ENCODE measurements at places on chromosomes 2 and 18.

DNA sequence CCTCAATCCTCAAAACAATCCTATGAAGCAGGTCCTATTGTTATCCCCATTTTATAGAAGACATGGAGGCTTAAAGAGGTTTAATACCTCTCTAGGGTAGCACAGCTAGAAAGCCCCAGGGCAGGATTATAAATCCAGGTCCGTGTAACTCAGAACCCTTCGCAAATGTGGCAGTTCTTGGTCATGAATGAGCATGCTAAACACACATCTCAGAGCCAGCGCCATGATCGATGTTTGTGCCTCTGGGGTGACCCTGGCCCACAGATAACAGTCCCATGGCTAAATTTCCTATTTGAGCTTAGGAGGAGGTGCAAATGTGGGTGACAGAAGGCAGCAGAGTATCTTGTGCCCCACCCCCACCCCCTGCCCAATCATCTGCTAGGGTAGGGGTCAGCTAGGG is 17.5 kb downstream of the DNMT3A start:
- ATAC-seq = no peak

GRCh38 chr2:100924520-100925451 is 77.3 kb upstream of the RPL31 start:
- peak; percentile 48 for ATAC-seq

GRCh38 chr18:51398104-51398503 is 200.6 kb upstream of the MEX3C start:
- ATAC-seq = no peak

DNA sequence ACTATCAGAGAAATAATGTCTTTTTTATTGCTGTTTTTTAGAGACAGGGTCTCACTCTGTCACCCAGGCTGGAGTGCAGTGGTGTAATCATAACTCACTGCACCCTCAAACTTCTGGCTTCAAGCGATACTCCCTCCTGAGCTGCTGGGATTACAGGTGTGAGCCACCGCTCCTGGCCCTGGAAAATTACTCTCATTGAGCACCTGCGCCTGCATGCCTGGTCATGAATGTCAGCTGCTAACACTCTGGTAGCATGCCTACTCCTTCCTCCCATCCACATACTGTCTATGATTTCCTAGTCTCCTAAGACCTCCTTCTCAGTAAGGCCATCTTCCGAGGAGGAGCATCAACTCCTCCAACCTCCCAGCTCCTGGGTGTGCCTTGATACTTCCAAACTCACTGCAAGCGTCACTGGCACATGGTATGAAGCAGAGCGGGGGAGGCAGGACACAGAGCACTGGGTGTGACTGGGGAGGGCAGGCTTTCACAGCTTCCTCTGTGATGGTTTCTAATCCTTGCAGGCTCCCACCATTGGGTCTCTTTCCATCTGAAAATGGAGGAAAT is 1.6 kb upstream of the MAP2 start:
- ATAC-seq = peak; percentile 82

DNA sequence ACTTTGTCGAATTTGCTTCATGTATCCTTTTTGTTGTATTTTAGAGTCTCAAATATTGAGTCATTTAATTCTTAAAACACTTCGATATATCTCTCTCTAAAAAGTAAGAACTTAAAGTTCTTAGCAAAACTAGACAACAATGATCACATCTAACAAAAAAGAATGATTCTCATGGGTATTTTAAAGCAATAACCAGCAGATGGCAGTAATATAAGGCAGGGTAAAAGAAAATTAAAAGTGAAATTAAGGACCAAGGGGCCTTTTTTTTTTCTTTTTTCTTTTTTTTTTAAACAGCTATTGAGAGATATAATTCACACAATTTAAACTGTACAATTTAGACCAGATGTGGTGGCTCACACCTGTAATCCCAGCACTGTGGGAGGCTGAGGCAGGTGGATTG is 9.9 kb upstream of the AOX1 start:
- ATAC-seq = no peak

GRCh38 chr2:162579986-162580385 is 236.1 kb downstream of the GCA start:
- ATAC-seq = no peak

GRCh38 chr2:234451852-234452625 is 44.8 kb downstream of the ARL4C start:
- peak; percentile 18 for ATAC-seq

DNA sequence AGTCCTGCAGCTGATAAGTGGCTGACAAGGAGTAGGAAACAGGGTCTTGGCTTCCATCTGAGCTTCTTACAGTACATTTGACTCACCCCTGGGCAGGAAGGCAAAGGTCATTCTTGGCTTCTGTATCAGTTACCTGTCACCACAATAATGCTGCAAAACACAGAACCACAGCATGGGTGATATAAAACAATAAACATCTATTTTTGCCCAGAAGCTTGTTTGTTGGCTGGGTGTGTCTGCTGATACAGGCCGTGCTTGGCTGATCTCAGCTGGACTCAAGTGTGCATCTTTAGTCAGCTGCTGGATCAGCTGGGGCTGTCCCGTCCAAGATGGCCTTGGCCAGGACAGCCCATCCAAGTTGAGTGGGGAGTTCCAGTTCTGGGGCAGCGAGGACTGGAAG is 34.7 kb downstream of the ONECUT2 start:
- ATAC-seq = no peak

GRCh38 chr18:4308576-4308975 is 146.5 kb downstream of the DLGAP1 start:
- ATAC-seq = no peak

DNA sequence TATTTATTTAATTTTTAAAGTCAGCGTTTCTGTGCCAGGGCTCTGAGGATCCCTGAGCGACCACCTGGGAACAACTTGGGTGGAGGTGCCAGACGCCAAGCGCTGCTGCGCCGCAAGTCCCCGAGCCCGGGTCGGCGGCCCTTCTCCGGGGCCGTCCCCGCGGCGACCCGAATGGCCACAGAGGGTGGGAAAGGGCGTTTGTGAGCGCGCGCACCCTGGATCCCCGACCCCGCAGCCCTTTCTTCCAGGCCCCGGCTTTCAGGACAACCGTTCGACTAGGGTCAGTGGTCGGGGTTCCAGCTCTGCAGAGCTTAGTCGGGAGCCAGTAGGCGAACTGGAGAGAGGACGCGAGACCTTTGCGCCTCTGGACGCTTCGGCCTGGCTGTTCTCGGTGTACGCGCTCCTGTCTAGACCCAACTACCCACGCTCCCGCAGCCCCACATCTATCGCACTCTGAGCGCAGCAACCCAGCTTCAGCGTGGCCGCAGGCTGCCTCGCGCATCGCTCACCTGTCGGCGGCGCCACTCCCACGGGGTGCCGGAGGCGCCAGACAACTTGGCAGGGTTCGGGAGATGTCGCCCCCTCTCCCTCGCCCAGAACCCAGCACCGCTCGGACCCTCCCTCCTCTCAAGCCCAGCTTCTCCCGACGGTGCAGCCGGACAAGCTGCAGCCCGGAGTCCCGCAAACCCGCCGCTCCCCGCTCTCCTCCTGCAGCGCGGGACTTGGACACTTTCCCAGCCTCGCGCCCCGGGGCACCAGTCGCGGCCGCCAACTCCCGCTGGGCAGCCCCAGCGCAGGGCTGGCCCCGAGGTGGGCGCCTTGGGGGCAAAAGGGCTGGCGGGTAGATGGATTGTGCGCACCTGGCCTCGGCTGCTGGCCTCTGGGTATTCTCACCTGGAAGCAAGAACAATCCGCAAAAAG is 758 bp downstream of the LYPD1 start:
- peak; percentile 47 for ATAC-seq

DNA sequence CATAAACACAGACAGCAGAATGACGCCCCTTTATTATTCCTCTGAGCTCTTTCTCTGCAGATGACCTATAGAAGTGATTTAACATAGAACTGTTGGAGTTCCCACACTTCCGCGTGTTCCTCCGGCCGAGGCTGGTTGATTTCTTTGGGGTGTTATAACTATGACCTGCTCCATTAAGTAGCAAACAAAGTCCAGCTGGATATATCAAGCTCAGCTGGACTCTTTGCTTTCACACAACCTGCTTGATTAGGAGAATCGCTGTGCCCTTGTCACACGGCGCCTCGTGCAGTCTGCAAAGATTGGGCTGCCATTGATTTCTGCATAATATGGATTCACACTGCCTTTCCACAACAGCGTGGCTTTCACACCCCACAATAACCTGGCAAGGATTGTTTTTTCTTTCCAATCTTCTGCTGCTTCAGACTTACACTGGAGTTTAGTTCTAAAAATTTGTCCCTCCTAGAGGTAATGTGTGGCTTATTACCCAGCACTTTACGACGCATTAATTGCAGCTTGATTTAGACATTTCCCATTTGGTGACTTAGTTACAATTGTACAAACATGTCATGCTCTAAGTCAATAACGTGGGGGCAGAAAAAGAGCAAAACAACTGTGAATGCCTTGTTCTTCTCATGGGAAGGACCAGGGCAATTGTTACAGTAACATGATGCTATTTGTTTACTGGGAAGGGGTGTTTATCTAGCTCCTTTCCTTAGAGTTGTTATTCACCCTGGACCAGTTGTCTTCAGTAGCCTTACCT is 485.7 kb downstream of the TXNL1 start:
- ATAC-seq = no peak

- no peak for ATAC-seq
Measured at GRCh38 chr2:211957799-211958198, 580.8 kb downstream of the ERBB4 start.

DNA sequence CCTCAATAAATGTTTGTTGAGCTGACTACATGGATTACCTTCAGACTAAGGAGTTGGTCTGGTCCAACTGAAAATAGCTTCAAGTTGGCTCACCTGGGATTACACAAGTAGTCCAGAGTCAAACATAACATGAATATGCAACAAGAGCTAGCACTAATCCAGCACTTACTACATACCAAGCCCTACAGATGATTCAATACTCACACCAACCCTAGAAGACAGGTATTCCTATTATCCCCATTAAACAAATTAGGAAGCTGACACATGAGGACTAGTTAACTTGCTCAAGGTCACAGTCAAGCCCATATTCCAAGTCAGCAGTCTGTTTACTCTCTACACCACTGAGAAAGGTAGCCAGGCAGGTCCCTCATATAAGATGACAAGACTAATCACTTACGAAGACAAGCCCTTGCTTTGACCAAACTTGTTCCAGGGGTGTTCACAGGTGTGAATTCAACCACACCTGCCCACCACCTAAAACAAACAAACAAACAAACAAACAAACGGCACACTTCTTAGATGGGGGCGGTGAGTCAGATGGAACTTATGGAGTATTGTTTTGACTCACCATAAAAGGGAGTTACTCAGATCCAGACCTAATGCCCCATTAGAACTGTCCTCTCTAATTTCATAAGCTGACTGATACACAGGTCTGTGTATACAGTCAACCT is 29.1 kb downstream of the TMEM131 start:
- ATAC-seq = peak; percentile 95

GRCh38 chr2:89841476-89841840 is 1150.0 kb downstream of the RPIA start:
- ATAC-seq = no peak

DNA sequence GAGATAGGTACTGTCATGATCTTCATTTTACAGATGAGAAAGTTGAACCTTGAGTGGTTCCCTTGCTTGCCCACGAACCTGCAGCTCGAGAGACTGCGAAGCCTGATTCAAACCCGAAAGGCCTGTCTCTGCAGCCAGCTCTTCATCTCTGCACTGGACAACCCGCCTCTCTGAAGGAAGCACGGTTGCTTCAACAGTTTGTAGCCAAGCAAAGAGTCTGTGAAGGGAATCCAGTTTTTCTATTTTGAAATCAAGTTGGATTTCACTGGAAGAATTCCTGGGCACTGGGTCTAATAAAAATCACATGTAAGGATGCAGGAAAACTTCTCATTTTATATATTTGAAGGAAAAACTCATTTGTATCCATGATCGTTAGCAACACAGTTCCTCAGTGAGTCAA is 21.3 kb upstream of the ICOS start:
- ATAC-seq = no peak

- ATAC-seq = no peak
Measured at GRCh38 chr2:158841850-158842249, 46.7 kb downstream of the DAPL1 start.

DNA sequence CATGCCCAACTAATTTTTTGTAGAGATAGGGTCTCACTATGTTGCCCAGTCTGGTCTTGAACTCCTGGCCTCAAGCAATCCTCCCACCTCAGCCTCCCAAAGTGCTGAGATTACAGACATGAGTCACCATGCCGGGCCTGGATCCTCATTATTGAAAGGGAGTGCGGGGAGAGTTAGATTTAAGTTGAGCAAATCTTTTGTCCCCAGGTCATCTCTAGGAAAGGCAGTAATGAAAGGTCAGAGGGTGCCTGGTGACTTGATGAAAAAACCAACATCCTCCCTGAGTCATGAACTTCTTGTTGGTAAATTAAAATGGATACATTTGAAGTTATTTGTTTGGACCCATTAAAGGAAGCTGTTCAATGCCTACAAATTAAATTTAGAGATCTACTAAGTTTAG is 25.1 kb downstream of the STAT4 start:
- ATAC-seq = no peak

DNA sequence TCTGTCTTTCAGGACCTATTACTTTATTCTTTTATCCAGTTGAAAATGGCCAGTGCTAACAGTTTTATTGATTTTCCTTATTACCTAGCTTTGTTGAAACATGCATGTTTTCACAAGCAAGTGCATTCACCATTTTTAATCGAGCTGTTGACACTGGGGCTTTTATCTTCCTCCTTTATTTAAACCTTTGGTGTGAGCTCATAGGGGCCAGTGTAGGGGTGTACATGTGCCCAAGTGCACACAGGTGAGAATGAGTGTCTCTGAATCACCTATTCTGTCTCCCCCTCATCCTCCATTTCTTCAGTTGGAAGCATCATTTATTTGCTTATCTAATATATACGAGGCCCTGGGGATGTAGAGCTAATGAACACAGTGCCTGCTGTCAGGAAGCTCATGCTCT is 199.1 kb downstream of the PRKCE start:
- no peak for ATAC-seq

Measured in esophagus mucosa (tissue), 1 donor.